K562 (cell line): ENCODE measurements at places on chromosomes 11 and 22.

- DNase-seq = peak; percentile 79
These were observed 58.1 kb downstream of the SNX19 start for GRCh38 chr11:130858215-130858614.

DNA sequence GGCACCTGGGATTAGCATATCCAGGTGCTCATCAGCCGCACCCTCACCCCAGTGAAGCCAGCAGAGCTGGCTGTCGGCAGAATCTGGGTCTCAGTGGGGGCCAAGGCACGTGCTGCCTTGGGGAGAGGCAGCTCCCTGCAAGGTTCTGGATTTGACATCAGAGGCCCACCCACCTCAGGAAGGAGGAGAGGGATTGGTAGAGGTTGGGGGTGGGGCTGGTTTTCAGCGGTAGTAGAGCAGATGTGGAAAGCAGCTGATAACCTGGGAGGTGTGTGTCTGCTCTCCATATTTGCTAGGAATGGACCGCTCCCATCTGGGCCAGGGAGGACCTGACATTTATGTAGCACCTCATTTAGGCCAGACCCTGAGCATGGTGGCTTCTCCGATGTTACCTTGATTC, 147.5 kb downstream of the GRIK4 start:
- no peak for DNase-seq

- DNase-seq = peak; percentile 99
These were observed 29.6 kb downstream of the RTN4R start for GRCh38 chr22:20238536-20238900.

DNA sequence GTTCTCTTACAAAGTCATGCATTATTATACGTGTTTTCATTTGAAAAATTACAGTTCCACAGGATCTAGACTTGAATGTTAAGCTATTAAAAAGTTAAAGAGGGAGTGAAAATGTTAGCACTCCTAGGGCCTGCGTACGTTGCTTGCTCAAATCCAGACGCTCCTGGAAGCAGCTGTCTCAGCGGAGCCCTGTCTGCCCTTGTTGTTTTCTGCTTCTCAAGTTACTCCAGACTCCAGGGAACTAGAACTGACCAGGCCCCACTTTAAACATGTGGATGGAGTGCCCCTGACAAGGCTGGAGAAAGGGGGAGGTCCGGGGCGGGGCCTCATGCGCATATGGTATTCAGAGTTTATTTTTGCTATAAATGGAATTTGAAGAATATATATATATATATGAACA, 9.6 kb downstream of the PARVB start:
- no peak for DNase-seq

- DNase-seq = no peak
These were observed 76.2 kb downstream of the ARHGAP32 start for GRCh38 chr11:129115652-129116586.

- DNase-seq = peak; percentile 100
These were observed 17.5 kb upstream of the TXNRD2 start for GRCh38 chr22:19959043-19959586.

DNA sequence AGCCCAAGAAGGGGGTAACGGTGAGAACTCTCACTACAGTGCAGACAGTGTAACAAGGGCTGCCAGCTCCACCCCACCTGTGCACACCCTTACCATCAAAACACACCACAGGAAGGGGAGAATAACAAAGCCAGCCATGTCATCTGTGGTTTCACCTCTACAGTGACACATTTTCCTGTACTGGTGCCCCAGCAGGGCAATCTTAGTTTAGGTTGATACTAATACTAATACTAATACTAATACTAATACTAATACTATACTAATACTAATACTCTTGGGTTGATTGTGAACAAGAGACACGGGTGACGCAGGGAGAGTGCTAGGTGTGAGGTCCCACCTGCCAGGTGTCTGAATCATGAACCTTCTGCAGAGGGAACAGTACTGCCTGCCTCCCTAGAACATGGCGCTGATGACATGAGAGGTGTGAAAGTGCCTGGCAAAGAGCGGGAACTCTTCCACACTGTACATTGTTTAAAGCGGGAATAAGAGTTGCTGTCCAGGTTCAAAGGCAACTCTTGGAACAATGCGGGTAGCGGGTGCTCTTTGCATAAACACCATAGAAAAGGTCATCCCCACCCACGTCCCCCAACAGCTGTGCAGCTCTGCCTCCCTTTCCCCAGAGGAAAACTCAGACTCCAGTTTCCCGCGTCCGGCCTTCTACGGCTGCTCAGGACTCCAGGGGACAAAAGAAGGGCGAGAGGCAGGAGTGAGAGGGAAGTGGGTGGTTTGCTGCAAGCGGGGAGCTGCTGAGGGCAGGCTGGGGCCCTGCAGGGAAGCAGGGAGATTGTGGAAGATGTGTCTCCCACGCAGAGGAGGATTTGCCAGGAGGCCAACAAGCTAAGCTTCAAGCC, 25.0 kb upstream of the TMPRSS4 start:
- DNase-seq = no peak

DNA sequence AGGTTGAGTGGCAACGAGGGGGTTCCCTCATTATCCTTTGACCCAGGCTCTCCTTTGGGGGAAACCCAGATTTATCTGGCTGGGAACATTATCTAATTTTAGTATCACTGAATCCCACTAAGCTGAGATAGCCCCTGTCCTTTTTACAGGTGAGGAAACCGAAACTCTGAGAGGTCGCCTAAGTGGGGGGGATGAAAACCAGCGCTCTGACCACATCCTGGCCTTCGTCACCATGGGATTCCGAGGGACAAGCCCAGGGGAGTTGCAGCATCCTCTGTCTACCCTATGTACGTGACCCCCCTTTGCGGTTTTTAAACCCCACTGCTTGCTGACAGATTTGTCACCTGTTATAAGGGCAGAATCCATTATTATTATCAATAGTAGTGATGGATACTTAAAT, 61.0 kb downstream of the ISX start:
- no peak for DNase-seq

- peak; percentile 72 for DNase-seq
These were observed 607 bp downstream of the CCDC82 start for GRCh38 chr11:96388891-96389719.

DNA sequence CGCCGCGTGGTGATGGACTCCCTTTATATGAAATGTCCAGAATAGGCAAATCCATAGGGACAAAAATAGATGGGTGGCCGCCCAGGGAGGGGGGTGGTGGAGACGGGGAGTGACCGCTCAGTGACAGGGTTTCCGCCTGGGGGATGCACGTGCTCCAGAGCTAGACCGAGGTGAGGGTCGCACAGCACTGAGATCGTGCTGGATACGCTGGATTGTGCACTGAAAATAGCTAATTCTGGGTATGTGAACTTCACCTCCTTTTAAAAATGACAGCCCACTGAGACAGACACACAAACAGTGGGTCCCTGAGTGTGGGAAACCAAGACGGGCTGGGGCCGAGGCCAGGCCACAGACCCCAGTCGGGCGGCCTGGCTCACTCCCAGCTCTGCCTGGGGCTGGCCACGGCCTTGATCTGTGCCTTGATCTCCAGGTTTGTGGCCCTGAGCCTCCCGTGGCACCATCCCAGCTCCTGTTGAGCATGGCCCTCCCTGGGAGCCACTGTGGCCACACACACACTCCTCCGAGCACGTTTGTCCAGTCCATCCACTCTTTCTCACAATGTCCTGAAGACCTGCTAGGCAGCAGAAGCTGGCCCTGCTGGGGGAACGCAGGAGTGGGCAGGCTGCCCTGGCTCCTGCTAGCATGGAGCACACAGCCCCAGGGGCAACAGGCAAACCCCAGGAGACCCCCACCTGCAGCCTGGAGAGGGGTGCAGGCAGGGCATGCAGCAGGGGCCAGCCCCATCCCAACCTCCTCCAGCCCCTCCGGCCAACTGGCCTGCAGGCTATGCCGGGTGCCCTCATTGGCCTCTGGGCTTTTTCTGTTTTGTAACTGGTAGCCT, 41.0 kb upstream of the TH start:
- peak; percentile 6 for DNase-seq

DNA sequence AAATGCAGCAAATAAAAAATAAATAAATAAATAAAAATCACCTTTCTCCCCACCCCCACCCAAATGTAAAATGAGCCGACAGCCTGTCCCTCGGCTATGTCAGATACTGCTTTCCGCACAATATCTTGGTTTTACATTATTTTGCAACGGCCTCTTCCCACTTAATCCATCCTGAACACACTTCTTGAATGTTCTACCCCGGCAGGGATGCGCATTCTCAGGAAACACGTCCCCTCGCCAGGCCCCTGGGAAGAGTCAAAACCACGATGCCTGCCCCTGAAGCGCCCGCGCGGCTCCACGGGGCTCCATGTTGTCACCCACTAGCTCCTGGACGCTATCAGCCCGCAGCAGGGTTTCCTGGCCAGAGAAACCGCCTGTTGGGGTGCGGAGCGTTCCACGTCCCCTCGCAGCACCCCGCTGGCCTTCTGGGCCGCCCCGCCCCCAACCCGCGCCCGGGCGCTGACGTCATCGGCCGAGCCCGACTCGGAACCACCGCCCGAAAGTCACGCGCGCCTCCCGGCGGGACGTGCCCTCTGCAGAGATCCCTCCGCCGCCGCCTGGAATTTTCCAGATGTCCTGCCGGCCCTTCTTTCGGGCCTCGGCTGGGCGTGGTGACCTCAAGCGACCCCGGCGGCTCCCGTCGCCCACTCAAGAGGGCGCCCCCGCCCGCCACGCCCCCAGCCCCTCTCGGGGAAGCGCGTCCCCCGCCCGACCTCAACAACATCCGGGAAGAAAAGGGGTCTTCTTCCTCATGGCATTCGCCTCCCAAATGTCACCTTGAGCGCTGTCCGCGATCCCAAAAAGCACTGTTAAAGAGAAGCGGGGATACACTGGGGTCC, 585 bp upstream of the NEAT1 start:
- DNase-seq = peak; percentile 85

DNA sequence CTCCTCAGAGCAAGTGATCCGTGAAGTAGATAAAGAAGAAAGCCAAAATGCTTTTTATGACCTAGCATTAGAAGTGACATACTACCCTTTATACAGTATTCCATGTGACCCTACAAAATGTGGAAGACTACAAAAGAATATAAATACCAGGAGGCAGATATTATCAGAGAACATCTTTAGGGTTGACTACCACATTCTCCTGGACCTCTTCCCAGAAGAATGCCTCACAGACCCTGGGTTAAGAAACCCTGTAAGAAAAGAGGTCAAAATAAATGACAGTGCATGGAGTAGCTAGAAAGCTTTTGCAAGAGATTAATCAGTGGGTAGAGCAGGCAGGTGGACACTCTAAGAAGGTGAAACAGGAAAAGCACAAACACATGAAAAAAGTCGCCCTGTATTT, 69.2 kb downstream of the FANCF start:
- no peak for DNase-seq

DNA sequence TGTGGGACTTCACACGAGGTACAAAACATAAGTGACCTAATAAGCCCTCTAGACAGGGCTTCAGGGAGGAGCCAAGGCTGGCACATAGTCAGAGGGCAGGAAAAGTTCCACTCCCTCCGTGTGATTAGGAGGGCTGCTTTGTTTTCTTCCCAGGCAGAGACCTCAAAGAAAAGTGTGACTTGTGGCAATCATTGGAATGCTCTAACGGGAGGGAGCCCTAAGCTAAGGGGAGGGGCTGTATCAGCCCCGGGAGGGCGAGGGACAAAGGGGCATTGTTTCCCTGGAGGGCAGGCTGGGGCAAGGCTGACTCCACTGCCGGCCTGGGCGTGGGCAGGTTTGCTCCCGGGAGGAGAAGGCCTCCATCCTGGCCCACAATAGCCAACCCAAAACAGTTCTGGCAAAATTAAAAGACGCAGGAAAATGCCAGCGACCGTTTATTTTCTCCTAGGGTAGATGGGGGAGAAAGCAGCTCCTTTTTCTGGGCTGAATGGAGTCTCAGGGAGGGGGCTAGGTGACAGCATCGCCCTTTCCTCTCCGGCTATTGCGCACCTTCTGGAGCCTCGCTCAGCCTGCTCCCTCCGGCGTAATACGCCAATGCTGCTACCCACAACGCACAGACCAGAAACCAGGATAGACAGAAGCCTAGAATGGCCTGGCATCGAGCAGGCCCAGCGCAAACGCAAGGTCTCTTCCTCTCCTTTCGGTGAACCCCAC, 60.2 kb downstream of the ENDOD1 start:
- no peak for DNase-seq

- no peak for DNase-seq
These were observed 121.1 kb upstream of the CRYBB3 start for GRCh38 chr22:25078591-25078990.

DNA sequence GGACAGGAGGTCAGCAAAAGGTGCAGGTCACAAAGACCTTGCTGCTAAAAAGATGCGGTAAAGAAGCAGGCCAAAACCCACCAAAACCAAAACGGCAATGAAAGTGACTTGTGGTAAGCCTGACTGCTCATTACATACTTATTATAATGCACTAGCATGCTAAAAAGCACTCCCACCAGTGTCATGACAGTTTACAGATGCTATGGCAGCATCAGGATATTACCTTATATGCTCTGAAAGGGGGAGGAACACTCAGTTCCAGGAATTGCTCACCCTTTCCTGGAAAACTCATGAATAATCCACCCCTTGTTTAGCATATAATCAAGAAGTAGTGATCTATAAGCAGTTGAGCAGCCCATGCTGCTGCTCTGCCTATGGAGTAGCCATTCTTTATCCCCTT, 45.2 kb upstream of the SLC5A12 start:
- DNase-seq = no peak

- DNase-seq = no peak
These were observed 247.2 kb upstream of the CADM1 start for GRCh38 chr11:115751243-115752015.

- peak; percentile 75 for DNase-seq
These were observed 48.0 kb upstream of the CLPB start for GRCh38 chr11:72482211-72482812.
